Kidney glomerular epithelial cell (primary cell): ENCODE measurements at places on chromosomes 7 and 10.

- DNase-seq, result peak; percentile 14
These were observed 6.7 kb downstream of the CHST3 start for GRCh38 chr10:71970869-71971268.

DNA sequence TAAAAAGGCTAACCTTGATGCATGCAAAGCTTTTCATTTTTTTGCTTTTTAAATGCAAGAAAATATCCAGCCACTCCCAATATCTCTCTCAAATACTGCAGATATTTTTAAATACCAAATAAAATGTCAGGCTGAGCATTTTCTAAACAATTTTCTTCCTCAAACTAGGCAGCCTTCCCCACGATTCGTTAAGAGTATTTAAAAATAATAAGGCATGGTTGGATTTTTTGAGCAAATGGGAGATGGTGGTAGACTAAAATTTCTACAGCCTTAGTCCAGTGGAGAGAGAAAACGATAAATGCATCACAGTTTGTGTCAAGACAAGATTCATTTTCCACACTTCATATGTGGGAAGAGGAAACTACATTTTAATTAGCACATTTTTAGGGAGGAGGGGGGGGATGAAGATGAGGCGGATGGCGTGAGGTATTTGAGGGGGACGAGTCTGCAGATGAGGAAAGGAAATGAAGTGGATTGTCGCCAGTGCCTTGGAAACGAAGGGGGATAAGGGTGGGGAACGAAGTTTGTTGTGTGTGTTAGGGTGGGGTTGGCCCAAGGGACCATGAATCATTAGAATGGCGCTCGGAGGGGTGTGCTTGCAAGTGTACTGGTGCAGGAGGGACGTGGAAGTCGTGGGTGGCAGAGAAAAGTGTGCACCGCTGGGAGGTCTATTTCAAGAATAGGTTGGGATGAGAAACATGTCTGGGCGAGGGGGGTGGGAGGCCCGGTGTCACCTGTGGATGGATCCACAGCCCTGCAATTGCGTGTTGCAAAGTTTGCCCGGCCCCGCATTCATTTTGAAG lies 1.2 kb upstream of the ADD3 start:
- DNase-seq, result peak; percentile 53

- no peak for DNase-seq
These were observed 1.2 kb downstream of the NPC1L1 start for GRCh38 chr7:44539669-44540506.

GRCh38 chr7:139915864-139916716 lies 87.0 kb downstream of the TBXAS1 start:
- peak; percentile 92 for DNase-seq

DNA sequence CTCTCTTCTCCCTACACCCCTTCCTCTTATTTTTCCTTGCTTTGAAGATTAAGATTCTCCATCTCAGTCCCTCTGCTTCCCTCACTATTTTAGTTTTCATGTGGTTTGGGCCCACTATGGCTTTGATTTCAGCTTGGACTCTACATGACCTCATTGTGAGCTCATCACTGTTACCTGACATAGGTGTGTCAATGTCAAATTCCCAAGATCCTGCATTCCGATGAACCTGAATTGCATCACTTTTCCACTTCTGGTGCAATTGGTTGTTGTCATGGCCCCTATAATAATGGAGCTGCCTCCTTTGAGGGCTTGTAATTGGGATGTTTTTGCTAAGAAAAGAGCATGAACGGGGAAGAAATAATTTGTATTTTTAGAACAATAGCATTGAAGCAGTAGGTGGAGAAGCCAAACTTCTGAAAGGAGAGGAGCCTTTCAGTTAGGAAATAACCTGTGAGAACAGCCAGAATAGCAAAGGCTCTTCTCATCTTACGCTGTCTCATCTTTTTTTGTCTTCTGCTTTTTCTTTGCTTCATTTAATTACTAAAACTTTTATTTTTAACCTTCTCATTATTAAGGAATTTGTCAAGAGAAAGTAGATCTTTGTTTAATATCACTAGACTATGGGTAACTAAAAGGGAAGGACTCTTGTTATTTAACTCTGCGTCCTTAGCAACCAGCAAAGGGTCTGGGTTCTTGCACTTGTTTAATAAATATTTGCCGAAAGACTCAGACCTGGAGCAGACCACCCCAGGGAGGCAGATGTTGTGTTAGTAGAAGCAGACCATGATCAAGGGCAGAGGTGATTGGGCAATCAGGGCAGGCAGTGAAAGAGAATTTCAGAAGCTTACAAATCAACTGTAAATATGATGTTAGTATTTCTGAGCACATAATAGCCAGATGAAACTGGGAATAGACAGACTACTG lies 95.4 kb downstream of the TES start:
- DNase-seq, result peak; percentile 57

DNA sequence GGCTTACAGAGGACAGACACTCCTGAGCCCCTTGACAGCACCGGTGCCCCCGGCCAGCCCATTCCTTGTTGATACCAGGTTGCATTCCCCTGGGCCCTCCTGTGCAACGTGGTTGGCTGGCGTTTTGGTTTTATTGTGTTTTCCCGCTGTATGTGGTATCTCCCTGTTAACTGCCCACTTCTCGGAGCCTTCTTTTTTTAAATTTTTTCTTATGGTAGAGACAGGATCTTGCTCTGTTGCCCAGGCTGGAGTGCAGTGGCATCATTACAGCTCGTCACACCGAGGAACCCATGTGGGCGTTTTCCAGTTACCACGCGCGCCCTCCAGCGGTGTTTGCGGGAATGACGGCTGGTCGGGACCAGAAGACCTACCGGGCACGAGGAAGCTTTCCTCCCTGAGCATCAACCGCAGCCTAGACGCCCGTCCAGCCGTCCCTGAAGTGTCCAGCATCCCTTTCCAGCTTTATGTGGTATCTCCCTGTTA lies 16.9 kb upstream of the ZFAND2A start:
- DNase-seq, result peak; percentile 23

DNA sequence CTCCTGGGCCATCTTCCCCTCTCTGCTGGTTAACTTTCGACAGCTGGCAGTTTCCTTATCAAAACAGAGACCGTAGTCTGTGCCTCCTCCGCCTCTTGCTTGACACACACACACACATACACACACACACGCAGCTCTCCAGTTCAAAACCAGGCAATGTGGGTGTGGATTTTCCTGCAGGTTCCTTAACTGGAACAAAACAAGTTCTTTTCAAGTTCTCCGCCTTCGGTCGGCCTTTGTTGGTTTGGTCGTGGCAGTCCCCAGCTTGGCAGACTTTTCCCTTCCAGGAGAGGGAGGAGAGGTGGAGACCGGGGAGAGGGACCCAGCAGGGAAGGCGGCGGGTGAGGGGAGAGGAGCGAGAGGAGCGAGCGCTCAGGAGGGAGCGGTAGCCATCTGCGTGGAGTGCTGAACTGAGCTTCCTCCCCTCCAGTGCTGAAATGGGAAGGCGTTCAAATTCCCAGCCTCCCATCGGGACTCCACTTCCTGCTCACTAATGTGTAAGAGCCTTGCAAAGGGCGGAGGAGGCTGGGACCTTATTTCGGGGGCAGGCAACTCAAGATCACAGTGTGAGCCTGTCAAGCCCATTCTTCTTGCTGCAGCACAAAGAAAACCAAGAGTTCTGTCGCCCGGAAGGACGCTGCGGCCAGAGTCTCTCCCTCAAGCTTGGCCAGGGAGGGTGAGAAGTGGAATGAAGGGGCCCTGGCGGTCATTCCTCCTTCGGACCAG lies 120.6 kb downstream of the PRPF18 start:
- DNase-seq, result peak; percentile 61
